ENCODE measurements at places on chromosomes 3 and 15.

- no peak for DNase-seq
Observed at GRCh38 chr3:174440253-174440701, 418.9 kb upstream of the NAALADL2 start.

DNA sequence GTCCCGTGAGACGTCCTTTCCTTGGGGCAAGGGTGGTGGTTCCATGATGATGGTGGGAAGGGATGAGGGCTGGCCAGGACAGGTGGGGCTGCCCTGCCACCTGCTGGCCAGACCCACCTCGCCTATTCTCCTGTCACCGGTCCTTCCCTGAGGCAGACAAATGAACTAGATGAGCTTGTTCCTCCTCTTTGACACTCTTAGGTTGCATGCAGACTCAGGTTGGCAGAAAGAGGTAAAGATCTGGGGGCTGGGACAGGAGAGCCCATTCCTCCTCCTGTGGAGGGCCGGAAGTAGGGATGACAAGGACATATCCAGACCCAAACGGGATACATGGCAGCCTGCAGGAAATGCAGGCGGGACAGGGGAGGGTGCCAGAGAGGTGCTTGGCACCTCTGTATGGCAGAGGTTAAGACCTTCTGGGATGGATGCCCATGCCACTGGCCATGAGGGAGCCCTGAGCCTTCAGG is 38.6 kb downstream of the ACSBG1 start:
- DNase-seq, result peak; percentile 64

DNA sequence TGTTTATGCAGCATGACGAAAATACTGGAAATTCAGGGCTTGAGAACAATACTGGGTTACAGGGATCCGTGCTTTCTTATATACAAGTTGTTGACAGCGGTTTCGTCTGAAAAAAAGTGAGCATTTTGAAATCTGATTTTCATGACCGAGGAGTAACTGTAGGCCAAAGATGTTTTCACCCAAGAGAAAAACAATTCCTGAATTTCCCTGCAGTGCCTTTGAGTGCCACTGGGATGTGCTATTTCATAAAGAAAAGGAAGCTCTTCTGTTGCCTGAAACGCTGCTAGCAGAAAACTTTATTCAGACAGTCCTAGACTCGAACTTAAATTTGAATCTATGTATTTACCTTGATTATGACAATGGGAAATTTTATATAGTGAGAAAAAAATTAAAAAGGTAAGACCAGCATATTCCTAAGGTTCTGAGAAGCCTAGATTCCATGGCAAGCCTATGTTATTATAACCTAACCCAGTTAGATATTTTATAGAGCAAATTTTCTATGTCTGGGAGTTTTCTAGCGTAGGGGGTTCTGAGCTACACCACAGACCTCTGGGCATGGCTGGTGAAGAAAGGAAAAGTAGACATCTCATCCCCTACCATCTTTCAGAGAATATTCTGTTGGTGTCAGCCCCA is 30.2 kb downstream of the KCNAB1 start:
- peak; percentile 50 for DNase-seq

GRCh38 chr3:53027254-53027844 is 18.5 kb downstream of the SFMBT1 start:
- no peak for DNase-seq

GRCh38 chr3:25287291-25287884 is 140.7 kb upstream of the RARB start:
- DNase-seq, result no peak

Data from hematopoietic multipotent progenitor cell treated with erythropoietin and hydrocortisone succinate and interleukin-3 and kit ligand, for 17 days (in vitro differentiated cells).